Naive thymus-derived CD4-positive, alpha-beta T cell (primary cell): ENCODE measurements at places on chromosomes 3 and 15. TPM values are rescaled to one million over a fixed set of nuclear protein-coding genes. Genes with fewer than 3 reads are reported as not detected.

KNL1 gene
- total RNA-seq = 0.30 TPM

DNA sequence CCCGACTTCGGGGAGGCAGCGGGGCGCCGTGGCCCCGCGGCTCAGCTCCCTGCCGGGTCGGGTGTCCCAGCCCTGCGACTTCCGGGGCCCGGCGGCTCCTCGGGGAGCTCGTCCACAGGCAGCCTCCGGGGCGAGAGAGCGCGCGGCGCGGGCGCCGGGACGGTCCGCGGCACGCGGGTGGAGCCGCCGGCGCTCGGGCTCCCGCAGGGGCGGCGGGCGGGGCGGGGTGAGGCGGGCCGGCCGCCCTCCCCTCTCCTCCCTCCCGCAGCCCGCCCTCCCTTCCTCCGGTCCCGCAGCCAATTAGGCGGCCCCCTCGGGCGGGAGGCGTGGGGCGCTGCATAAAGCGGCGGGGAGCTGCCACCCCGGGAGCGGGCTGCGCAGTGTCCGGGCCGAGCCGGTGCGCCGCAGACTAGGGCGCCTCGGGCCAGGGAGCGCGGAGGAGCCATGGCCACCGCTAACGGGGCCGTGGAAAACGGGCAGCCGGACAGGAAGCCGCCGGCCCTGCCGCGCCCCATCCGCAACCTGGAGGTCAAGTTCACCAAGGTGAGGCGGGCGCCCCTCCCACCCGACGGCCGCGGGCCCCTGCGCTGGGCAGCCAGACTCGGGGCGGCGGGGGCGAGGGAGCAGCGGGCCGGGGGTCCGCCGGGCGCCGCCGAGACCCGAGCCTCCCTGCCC, at the start of gene ALDH1A3:
ALDH1A3 (plus strand) TSS at position 368 of the 675 bp plus-strand sequence; CDS start at position 445, 77 bp downstream.
- H3K27ac ChIP-seq = no peak within 1 kb of the TSS
- no peaks in the 10 kb centered on the region for H3K36me3 ChIP-seq
- DNase-seq = peak; percentile 34
- no peaks in the 10 kb centered on the region for H3K4me1 ChIP-seq
- H3K4me3 ChIP-seq = no peak within 1 kb of the TSS

SST gene
- not detected for total RNA-seq

DNA sequence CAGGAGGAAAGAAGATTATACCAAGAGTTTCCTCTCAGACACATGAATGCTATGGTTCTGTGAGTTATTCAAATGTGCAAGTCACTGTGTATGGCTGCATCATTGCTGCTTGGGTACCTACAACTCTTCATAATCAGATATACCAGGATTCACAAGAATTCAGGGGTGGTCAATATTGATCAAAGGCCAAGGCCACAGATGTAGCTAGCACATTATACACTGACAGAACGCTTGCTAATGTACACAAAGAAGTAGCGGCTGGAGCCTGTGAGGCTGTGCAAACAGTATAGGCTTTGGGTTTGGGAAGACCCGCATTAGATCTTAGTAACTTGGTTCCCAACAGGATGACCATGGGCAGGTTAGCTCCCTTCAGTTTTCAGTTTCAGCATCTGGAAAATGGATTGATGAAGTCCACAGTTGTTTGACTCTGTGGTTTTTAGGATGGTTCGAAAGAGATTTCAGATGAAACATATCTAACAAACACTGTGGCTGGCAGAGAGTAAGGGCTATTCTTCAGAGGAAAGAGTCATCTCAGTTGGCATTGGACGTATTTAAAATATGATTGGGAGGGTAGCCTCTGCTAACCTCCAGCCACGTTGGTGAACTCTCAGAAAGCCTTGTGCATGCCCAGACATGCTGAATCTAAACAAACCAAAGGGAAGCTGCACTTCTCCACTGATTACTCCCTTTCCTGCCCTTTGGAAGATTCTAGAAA, 748.7 kb upstream of the CFAP20DC start:
- H3K36me3 ChIP-seq = no peaks in the 10 kb centered on the region
- no peak for DNase-seq
- H3K4me3 ChIP-seq = no peak overlapping the region
- H3K27ac ChIP-seq = no peak overlapping the region
- H3K4me1 ChIP-seq = no peaks in the 10 kb centered on the region

GRCh38 chr15:60844511-60845174, 365.7 kb upstream of the ICE2 start:
- H3K36me3 ChIP-seq = no peaks in the 10 kb centered on the region
- H3K27me3 ChIP-seq = no peaks in the 10 kb centered on the region
- H3K4me3 ChIP-seq = peak overlapping the region; percentile 23

- no peaks in the 10 kb centered on the region for H3K4me1 ChIP-seq
- H3K4me3 ChIP-seq = no peak overlapping the region
- H3K36me3 ChIP-seq = peaks cover 37% of the 10 kb centered on the region
Measured at GRCh38 chr3:48855681-48856447, 8.2 kb upstream of the PRKAR2A start.

DNA sequence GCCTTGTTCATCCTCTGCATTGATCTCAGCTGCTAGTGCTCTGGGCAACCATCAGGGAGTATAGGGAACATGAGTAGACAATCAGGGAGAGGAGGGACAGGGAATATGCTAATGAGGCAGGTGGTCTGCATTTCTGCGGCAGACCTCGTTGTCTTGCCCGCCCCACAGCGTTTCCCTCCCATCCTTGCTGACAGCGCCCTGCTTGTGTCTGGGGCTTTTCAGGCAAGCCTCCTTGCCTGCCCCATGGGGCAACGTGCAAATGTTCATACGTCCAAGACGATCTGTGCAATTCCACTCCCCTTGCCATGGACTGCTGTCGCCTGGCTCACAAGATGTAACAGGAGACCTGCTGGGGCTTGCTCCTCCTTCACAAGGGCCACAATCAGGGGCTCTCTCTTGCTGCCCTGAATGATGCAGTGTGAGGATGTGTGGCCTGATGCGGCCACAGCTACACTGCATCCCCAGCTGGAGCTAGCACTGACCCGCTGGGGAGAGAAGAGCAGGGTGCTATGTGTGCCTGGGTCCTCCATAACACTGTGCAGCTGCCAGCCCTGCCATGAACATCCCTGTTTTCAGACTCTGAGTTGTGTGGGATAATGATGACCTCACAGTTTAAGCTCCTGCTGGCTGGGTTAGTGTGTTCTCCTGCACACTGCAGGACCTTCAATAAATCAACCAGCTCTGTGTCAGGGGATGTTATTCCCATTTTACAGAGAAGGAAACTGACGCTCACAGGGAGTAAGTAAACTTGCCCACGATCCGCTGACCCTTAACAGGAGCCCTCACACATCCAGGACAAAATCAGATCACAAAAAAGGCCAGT, 211.3 kb downstream of the KLF13 start:
- H3K4me3 ChIP-seq = no peak overlapping the region
- H3K36me3 ChIP-seq = no peaks in the 10 kb centered on the region
- H3K27ac ChIP-seq = no peak overlapping the region
